ENCODE measurements at places on chromosomes 16 and 17.

DNA sequence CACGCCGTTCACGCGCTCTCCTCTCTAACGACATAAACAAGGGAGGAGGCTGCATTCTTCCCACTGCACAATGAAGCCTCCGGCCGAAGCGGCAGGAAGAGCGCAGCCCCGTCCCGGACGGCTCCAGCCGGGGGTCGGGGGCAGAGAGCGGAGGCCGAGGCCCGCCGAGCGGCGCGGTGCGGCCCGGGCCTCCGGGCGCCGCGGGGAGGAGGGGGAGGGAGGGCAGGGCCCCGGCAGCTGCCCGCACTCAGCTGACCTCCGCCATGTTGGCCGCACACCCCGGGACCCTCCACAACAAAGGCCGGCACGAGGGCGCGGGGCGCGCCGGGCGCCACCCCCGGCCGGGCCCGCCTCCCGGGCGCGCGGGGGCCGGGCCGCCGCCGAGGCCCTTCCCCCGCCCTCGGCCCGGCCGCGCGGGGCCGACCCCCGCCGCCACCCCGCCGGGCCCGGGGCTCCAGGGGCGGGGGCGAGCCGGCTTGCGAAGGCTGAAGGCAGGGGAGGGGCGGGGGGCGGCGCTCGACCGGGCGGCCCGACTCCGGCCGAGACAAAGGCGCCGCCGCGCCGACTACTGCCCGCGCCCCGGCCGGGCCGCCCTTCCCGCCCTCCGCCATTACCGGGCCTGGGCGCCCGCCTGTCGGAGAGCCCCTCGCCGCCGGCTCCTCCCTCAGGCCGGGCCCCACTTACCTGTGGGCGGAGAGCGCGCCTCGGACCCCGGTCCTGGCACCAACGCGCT, 527 bp downstream of the SIAH1 start:
- peak; percentile 88 for DNase-seq

- no peak for DNase-seq
These were observed 70.9 kb downstream of the PLXDC1 start for GRCh38 chr17:39080421-39081078.

DNA sequence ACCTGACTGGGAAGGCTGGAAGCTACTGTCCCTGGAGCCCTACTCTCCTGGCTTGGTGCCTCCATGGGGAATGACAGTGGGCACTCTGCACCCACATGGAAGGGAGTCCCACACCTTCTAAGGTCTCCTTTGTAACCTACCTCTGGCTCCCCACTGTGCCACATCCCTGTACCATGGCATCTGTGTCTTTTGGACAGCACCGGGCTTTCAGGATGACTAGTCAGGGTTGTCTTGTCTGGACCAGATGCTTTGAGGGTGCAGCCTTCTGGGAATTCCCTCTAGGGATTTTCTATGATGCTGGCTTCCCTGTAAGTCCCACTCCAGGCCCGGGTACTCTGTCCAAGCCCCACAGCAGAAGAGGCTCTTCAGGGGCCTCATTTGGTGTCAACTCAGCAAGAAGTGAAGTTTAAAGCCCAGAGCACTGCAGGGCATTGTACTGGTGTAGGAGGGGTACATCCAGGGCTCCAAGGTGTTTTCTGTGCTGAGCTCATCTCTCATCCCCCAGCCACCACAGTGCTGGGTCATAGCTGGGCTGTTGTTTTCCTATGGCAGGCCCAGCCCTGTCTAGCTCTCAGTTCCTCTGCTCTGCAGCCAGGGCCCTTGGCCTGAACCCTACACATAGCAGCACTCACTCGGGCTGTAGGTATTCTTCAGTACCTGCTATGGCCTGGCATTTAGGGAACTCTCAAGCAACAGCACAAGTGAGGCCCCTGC, 255.3 kb downstream of the CPPED1 start:
- no peak for DNase-seq

GRCh38 chr17:42708588-42708987, 26.3 kb downstream of the CNTNAP1 start:
- no peak for DNase-seq

DNA sequence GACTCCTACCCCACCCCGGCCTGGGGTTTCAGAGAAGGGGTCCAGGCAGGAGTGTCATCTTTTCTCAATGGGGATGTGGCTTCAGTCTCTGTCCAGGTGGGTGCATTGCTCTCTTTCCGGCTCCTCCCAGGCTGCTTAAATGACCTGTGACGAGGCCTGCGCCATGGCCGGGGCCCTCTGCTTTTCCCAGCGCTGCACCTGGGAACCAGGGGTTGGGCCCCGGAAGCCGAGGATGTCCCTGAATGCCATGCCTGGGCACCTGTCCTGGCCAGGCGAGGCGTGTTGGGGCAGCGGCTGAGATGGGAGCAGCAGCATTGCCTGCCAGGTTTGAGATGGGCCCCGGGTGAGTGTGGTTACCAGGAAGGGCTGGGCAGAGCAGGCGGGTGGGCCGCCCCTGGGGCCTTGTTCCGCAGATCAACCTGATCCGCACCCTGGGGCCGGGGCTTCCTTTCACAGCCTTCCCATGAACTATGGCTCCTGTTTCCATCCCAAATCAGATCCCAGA, 147.4 kb downstream of the SEC14L1 start:
- no peak for DNase-seq

DNA sequence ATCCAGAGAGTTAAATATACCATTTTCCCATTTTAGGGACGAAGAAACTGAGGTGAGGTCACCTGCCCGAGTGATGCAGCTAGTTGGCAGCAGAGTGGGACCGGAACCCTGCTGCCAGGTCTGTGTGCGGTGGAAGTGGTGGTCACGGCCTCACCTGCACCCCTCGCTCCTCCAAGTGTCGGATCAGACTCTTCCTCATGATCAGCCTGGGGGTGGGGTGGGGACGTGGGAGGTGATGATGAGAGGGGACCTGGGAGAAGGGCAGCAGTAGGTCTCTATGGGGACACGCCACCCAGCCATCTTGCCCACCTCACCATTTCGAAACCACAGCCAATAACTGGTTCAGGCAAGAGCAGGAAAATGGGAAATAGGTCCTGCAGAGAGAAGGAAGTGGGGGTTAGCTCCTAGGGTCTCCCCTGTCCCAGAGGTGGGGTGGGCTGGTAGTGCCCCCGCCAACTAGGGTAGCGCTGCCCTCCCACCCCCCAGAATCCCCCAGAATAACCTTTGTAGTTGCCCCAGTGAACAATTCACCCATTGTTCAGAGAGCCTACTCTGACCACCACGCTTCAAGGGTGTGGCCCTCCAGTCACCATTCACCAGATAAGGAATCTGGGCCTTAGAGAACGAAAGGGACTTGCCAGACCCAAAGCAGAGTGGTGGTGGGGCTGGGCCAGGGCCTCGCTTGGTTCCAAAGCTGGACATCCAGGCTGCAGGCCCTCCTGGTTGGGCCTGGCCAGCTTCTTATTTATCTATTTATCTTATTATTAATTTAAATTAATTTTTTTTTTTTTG, 5.1 kb downstream of the GDPD3 start:
- DNase-seq, result no peak

DNA sequence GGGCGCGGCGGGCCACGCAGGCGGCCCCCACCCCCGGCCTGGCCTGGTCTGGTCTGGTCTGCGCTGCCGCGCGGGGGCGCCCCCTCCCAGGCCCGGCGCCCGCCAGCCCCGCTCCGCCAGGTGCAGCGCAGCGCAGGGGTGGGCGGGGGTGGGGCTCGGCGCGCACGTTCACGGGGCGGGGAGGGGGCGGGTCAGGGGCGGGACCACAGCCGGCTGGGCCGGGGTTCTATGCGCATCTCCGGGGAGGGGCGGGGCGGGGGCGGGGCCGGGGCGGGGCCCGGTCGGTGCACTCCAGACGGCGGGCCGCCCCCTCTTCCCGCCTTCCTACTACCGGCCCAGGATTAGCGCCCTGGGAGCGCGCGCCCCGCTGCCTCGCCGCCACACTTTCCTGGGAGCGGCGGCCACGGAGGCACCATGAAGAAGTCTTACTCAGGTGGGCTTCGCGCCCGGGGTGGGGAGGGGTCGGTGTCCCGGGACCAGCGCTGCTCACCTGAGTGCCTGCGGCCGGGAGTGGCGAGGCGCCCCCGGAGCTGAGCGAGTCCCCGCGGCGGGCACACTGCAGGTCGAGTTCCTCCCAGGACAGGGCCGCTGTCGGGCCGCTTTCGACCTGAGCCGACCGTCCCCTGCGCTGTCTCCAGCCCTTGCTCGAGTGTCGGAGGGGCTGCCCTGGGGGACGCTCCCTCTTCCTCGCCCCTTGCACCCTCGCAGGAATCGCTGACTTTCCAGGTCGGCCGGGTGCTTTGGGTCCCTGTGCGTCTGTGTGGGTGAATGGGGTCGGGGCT, 140.5 kb downstream of the SEC14L1 start:
- peak; percentile 98 for DNase-seq

GRCh38 chr17:34386697-34387550, 23.9 kb upstream of the CCL1 start:
- no peak for DNase-seq

- no peak for DNase-seq
These were observed 37.6 kb upstream of the RPL38 start for GRCh38 chr17:74165797-74166365.

- no peak for DNase-seq
These were observed 71.3 kb downstream of the IRX5 start for GRCh38 chr16:55001931-55002330.

DNA sequence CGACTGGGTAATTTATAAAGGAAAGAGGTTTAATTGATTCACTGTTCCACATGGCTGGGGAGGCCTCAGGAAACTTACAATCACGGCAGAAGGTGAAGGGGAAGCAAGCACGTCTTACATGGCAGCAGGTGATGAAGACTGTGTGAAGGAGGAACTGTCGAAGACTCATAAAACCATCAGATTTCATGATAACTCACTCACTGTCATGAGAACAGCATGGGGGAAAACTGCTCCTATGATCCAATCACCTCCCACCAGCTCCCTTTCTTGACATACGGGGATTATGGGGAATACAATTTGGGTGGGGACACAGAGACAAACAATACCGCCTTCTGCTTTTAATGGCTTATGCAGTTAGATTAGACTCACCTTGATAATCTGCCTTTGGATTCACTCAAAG, 19.4 kb upstream of the IRF8 start:
- no peak for DNase-seq

GRCh38 chr16:12819126-12820117, 15.7 kb upstream of the CPPED1 start:
- peak; percentile 87 for DNase-seq

DNA sequence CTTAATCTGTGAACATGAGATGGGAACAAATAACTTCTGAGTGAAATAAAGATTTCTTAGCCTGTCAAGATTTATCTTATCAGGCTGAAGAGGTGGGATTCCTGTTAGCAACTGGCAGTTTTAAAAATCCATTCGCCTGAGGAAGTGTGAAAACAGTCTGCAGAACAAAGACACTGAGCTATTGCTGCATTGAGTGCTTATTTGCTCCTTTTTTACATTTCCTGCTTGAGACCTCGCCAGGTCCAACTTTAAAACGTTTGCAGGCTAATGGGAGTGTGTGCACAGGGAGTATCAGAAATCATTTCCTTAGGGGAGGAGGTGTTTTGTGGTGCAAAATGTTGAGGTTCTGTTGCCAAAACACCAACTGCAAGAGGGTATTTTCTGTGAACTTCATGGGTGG, 957.8 kb upstream of the RBFOX1 start:
- DNase-seq, result no peak

DNA sequence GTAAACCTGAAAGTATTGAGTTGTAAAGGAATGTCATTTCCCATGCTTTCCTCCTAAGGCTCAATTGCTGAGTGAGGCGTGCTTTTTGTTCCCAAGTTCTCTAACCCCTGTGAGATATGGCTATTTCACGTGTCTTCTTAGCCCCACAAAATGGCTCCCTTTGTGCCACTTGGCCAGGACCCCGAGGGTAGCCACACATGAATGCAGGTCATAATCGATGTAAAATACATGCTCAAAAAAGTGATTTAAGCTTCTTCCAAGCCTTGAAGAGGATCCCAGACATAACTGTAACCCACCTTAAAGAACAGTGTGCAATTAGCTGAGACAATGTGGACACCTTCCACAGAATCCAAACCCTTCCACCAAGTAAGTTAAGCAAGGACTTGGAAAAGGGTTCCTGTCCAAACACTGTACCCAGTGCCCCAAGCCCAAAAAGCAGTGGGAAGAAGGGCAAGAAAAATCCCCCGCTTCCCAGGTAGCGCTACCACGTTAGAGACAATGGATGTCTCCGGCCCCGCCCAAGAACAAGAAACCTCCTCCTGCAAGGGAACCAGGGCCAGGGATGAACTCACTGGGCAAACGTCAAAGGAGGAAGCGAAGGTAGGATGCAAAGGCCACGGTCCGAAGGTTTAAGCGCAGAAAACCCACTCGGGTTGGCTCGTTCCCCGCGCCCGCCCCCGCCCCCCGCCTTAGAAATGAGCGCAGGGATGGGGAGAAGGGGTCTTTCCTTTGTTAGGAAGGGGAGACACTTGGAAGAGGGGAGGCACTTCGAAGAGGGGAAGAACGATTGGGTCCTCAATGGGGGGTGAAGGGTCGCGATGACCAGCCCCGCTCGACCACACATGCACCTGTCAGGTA, 1.2 kb downstream of the JPT1 start:
- peak; percentile 49 for DNase-seq

DNA sequence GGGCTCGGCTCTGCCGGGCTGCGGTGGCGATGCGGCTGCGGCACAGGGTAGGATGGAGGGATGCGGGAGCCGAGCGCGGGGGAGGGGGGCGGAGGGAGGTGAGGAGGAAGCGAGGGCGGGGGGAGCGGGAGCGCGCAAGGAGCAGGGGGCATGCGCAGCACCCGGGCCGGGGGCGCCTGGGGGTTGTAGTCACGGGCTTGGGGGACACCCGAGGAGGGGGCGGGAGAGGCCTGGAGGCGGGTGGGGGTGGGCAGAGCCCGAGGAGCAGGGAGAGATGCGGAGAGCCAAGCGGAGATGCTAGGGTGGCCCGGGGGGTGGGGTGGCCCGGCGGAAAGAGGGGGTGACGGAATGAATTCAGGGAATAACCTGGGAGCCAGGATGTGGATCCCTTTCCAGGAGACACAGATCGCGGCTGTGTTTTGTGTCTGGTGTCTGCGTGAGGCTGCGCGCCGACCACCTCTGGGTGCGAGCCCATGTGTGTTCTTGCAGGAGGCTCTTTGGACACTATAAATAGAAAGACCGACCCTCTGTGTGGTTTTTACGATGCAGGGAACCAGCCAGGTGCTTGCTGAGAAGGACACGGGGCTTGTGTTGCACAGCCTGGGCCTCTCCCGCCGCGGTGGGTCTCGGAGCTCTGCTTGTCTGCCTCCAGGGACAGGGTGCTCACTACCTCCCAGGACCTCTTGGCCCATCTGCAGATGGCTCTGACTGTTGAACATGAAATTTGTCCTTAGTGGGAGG, at the start of gene STX1B:
Gene STX1B (minus strand): TSS at position 54 of the 741 bp plus-strand sequence. CDS start 242 bp downstream, outside the sequence.
- peak; percentile 96 for DNase-seq

DNA sequence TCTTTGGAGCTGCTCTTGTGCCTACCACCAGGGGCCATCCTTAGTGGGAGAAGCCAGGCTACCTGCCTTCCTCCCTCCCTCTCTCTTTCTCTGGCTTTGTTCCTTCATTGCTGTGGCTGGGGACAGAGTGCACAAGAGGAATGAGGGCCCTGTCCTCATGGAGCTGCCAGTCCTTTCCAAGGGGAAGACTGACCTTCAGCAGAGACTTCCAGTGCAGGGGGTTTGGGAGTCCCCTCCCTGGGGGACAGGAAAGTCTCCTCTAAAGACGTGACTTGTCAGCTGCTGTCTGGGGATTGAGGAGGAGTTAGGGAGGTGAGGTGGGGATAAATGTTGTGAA, 108.1 kb downstream of the CMIP start:
- no peak for DNase-seq

- DNase-seq, result peak; percentile 89
These were observed 118.2 kb upstream of the SMURF2 start for GRCh38 chr17:64780096-64781013.

Data from iPS-NIHi11 (cell line).